ENCODE measurements at places on chromosomes 12 and 14.

GRCh38 chr12:34354239-34355200 lies 332.2 kb downstream of the ALG10 start:
- DNase-seq, result no peak

DNA sequence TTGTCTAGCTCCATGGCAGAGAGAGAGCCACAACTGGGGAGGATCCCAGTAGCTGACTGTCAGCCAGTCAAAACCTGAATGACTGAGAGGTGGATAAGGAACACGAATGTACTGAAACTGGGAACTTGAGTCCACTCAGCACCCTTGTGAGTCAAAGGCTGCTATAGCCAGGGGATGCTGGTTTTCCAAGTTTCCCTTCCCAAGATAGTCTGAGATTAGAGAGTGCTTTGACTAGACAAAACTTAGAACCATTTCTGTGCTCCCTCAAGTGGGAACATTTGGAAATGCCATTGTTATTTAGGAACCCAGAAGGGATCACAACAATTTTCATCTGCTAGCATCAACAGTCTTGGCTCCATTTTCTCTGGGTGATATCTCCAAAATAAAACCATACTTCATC lies 4.0 kb downstream of the PRKAG1 start:
- DNase-seq, result no peak

DNA sequence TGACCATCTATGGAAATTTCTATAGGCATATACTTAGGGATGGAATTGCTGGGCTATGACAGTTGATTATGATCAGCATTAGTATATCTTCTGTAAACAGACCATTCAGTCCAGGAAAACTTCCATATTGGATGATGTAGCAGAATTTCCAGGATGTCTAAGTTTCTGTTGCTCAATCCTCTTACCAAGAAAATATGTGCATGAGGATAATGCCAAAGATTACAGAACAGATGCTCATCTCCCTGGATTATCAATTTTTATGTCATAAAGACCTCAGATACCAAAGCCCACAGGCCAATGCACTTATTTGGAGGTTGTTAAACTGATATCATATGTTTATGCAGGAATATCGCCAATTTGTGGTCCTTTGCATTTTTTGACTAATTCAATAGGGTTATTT lies 354.4 kb upstream of the FLRT2 start:
- no peak for DNase-seq

DNA sequence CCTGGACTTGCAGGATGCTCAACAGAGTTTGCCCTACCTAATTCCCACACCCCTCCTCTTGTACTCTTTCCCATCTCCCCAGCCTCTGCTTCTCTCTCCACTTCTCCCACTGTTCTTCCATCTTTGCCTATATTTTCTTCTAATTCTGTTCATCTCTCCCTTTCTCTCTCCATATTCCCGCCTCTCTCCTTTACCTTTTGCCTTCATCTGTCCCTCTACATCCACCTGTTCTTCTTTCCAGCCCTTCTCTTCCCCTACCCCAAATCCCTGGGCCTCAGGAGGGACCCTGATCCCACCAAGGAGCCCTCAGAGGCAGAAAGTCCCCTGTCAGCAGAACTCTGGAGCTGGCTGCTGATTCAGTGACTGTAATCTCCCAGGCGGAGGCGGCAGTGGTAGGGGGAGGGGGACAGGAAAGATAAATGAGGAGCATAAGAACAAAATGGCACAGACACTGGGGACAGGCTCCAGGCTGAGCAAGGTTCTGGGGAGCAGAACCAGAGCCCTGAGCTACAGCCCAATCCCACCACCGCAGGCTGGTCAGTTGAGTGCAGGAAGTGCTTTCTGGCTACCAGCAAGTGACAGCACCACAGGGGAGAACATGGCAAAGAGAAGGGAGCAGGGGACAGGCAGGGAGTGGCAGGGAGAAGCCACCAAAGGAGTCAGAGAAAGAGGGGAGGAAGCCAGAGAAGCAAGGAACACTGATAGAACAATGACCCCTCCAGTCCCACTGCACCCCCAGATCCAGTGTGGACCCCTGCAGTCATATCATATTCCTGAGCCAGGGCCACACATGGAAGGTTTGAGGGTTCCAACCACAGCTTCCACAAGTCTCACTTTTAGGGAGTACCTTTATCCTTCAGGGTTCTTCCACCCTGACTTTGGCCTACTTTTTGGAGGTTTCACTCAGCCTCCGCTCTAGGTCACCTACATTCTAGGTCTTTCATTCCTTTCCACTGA lies 27.0 kb downstream of the SMUG1 start:
- no peak for DNase-seq
